Left kidney (tissue), 8 donors: ENCODE measurements at places on chromosomes 2 and 18.
A peak's percentile ranks its signal among the peaks of the same experiment; 100 is the strongest.

- DNase-seq = no peak
Measured at GRCh38 chr18:36629138-36629530, 199.7 kb downstream of the TPGS2 start.

- DNase-seq = no peak
Measured at GRCh38 chr2:54271843-54272627, 16.0 kb upstream of the TSPYL6 start.

DNA sequence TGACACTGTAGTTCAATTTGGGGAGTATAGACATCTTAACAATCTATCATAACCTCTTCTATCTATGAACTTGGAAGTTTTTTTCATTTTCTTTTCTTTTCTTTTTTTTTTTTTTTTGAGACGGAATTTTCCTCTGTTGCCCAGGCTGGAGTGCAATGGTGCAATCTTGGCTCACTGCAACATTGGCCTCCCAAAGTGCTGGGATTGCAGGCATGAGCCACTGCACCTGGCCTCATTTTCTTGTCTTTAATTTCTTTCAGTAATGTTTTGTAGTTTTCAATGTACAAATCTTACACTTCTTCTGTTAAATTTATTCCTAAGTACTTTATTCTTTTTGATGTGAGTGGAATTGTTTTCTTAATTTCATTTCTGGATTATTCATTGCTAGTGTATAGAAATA, 14.6 kb downstream of the ASAP2 start:
- DNase-seq = no peak

- DNase-seq = no peak
Measured at GRCh38 chr2:163370169-163370886, 365.5 kb downstream of the FIGN start.

DNA sequence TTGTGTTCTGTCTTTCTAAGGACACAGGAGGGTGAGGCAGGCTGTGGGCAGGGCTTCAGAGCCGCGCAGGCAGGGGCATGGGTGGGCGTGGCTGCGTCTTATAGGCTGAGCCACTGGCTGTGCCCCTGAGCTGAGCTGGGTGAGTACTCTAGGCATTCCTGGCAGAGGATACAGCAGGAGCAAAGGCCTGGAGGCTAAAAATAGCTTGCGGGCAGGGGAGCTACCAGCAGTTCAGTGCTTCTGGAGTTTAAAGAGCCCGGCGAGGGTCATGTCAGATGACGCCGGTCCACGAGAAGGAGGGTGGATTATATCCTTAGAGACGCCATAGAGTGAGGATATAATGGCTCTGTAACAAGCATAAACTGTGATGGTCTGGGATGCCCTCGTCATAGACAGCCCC, 31.5 kb upstream of the PDIA6 start:
- no peak for DNase-seq

GRCh38 chr2:136863874-136864273, 98.5 kb downstream of the THSD7B start:
- DNase-seq = peak; percentile 4

DNA sequence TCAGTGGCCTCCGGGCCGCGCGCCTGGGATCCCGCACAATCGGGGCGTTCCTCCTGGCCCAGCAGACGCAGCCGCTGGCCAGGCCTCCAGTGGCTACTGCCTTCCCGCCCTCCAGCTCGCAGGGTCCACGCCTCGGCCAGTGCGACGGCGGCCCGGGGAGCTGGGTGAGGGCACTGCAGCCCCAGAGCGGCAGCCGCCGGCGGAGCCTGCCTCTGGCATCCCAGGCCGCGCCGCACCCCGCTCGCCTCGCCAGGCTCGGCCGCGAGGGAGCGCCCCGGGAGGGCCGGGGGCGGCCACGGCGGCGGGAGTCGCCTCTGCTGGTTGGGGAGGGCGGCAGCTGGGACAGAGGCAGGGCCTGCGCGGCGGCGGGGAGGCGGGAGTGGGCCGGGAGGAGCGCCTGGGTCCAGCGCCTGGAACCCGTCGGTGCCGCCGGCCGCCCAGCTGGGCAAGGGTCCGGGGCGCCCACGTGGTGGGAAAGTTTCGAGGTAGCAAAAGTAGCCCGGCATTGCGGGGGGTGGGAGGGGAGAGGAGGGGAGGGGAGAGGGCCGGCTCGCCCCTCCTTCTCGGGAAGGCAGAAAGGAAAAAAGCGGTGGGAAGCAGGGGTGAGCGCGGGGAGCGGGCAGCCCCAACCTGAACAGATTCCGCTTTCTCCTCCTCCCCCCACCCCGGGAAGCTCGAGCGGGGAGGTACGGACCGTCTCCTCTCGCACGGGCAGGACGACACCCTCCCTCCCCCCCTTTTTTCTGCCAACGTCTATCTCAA, 1.5 kb upstream of the INHBB start:
- no peak for DNase-seq

DNA sequence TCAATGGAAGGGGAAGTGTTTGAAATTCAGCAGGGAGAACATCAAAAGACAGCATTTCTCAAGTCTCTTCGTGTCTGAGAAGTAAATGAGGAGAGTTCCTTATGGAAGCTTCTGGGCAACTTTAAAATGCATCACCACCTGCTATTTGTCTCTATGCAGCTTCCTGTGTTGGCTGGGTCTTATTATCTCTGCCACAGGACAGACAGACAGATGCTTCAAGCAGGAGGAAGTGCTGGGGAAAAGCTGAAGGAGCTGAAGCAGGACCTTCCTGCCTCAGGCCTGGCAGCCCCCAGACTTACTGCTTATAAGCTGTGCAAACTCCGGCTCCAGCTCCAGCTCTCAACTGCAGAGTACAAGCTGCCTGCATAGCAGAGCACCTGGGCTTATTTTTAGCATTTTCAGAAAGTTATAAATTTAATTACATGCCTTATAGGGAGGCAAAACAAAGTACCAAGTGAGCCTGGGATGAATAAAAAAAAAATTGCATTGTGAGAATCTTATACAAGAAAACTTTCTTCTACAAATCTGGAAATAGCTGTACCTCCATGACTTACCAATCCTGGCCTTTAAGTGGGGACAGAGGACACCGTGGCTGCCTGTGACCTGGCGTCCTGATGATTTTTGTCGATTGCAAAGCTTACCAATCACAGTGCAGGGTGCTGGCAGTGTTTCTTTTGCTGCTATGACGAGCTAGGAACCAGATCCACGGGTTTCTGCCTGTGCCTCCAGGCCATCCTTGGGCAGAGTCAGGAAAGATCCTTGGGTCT, 206.3 kb downstream of the SEPTIN10 start:
- no peak for DNase-seq

DNA sequence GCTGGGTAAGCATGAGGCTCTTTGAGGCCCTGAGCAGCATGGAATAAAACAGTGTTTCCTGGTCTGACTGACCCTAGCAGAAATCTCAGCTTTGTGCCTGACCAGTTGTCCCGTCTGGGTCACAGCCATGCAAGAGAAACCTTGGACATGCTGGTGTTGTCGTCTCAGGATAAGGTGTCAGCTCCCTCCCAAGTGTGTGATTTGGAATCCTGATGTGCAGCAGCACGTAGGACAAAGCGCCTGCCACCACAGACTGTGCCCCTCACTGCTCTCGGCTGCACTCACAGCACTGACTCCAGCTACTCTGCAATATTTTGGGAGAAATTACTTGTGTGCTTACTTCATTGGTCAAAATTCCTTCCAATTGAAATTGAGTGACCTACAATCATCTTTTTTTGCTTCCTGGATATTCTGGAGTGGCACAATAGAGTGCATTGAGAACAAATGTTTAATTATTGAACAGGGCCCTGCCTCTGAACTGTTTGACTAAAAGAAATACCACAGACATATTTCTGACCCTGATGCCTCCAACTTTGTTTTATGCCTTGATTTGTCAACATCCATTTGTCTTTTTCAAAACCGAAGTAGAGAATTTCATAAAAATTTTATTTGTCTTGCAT, 352.4 kb downstream of the SOCS6 start:
- no peak for DNase-seq

DNA sequence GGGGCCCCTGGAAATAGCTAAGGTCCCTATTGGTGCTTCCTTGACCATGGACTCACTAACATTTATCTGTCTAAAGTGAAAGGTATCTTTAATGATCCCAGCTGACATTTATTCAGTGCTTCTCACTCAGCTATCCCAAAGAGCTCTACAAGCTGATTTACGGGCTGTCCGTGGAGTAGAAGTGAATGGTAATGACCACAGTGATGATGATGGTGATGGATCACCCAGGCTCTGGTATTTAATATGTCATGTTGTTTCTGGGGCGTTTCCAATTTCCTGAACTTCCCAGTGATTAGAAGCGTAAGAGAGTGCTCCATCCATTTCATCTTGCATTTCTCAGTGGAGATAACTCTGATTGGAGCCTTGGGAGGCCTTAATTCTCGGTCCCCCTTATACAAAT, 304.3 kb downstream of the HRH4 start:
- no peak for DNase-seq

GRCh38 chr2:78811955-78812610, 213.4 kb upstream of the REG3G start:
- no peak for DNase-seq

DNA sequence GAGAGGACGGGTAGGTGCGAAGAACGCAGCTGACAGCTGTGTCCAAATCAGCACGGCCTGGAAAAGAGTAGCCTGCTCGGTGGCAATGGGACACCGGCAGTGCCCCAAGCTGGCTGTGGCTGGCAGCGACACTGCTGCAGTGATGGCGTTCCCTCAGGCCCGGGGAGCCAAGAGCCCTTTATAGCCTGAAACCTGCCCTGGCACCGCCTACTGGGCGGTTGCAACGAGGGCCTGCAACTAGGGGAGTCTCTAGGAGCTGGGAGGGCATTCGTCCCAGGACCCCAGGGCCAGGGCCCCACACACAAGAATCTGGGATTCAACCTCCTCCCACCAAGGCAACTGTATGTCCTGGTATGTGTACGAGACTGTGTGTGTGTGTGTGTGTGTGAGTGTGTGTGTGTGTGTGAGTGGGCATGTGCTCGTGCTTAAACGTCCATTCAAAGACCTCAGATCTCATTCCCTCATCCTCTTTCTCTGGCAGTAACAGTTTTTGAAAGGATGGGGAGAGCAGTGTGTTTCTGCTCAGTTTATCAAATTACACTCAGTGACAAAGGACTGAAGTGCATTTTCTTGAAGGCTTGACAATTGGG, 6.8 kb upstream of the CYP26B1 start:
- DNase-seq = no peak

- no peak for DNase-seq
Measured at GRCh38 chr18:13051950-13052349, 60.8 kb downstream of the CEP192 start.

- DNase-seq = no peak
Measured at GRCh38 chr2:216740557-216741222, 45.3 kb upstream of the IGFBP5 start.

GRCh38 chr2:32849456-32850194, 97.1 kb upstream of the LTBP1 start:
- DNase-seq = no peak

DNA sequence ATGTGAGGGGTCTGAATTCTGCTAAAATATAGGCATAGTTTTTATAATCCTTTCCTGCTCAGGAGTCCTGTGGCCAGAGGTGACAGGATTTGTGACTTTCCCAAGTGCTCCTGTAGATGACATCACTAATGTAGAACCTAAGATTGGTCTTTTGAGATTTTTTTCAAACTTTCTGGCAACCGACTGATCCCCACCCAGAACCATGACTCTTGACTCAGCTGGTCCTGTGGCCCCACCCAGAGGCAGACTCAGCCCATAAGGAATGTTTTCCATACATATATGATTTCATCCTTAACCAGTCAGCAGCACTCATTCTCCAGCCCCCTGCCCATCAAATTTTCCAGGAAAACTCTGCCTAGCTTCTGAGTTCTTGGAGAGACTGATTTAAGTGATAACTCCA, 46.8 kb downstream of the COMMD1 start:
- DNase-seq = no peak

DNA sequence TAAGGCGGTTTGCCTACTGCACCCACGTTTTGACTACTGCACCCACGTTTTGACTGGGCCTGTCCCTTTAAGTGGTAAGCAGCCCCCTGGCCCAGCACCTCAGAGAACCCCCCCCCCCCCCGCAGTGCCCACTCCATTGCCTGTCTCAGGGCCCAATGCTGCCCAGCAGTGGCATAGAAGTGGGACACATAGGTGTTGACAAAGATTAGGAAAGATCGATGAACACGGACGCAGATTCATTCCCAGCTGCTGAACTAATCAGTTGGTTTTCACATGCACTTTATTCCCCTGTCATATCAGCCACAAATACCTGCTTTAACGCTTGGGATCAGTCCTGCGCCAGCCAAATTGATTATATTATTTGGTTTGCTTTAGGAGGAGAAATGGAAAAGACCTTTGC, 268.8 kb upstream of the SKOR2 start:
- DNase-seq = no peak

- peak; percentile 14 for DNase-seq
Measured at GRCh38 chr2:56077359-56077915, 106.4 kb upstream of the CCDC85A start.

DNA sequence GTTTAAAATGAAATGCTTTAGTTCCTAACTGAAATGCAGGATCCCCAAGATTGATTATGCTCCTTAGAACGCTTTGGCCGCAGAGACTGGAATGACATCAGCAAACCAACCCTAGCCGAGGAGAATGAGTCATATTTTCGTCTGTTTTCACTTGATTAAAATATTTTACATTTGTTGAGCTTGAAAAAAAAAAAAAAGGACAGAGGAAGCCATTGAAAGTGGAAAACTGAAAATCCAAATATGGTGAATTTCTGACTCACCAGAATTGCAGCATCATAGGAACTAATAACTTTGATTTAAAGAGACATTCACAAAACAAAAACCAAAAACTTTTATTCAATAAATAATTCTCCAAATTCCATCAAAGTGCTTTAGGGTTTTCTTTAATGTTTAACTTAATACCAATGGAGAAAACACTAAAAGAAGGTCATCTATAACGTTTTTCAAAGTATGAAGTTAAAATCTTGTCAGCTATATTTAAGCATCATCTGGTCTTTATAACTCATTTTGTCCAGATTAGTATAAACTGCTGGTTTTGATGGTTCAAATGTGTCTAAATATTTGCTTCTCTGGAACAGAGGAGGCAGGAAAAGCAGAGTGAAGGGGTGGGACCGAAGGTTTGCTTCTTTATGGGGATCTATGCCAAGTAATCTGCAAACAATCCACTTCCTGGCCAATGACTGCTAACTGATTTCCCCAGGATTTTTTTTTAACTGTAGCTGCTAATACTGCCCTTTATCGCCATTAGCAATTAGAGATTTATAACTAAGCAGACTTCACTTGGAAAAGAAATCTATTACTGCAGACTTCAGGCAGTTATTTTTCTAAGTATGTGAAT, 30.9 kb upstream of the COL5A2 start:
- peak; percentile 32 for DNase-seq

- DNase-seq = no peak
Measured at GRCh38 chr2:201093573-201093972, 21.8 kb downstream of the NDUFB3 start.

- no peak for DNase-seq
Measured at GRCh38 chr18:28174181-28174905, 2.6 kb downstream of the CDH2 start.

GRCh38 chr2:241945803-241946202, 76.3 kb downstream of the RTP5 start:
- DNase-seq = no peak
